ENCODE measurements at places on chromosomes 3 and 15. TPM values are rescaled to one million over a fixed set of nuclear protein-coding genes. Genes with fewer than 3 reads are reported as not detected.

GRCh38 chr3:44108481-44108880, 133.2 kb upstream of the TOPAZ1 start:
- H3K27ac ChIP-seq: no peak overlapping the region
- H3K4me3 ChIP-seq: no peak overlapping the region
- no peaks in the 10 kb centered on the region for H3K27me3 ChIP-seq
- no peak for DNase-seq
- H3K4me1 ChIP-seq: no peaks in the 10 kb centered on the region
- H3K36me3 ChIP-seq: no peaks in the 10 kb centered on the region

DNA sequence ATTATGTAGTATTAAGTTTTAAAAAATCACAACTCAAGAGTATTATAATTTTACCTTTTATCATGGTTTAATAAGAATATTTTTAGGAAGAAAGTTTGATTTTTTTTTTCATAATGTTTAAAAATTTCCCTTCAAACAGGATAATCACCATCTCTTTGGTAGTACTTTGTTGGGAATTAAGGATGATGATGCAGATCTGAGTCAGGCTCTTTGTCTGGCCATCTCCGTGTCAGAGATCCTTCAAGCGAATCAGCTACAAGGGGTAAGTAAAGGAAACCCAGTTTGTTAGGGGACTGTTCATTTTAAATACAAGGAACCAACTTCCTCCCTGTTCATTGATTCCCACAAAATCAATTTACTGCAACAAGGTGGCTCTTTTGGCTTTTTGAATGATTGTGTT, 36.8 kb upstream of the NIT2 start:
- no peak for DNase-seq
- H3K27ac ChIP-seq: no peak overlapping the region
- no peak overlapping the region for H3K4me3 ChIP-seq
- H3K27me3 ChIP-seq: no peaks in the 10 kb centered on the region
- no peaks in the 10 kb centered on the region for H3K4me1 ChIP-seq

- no peaks in the 10 kb centered on the region for H3K27me3 ChIP-seq
- H3K4me3 ChIP-seq: no peak overlapping the region
- H3K4me1 ChIP-seq: no peaks in the 10 kb centered on the region
- no peak for DNase-seq
Observed at GRCh38 chr15:94670438-94671034, 439.2 kb downstream of the MCTP2 start.

DNA sequence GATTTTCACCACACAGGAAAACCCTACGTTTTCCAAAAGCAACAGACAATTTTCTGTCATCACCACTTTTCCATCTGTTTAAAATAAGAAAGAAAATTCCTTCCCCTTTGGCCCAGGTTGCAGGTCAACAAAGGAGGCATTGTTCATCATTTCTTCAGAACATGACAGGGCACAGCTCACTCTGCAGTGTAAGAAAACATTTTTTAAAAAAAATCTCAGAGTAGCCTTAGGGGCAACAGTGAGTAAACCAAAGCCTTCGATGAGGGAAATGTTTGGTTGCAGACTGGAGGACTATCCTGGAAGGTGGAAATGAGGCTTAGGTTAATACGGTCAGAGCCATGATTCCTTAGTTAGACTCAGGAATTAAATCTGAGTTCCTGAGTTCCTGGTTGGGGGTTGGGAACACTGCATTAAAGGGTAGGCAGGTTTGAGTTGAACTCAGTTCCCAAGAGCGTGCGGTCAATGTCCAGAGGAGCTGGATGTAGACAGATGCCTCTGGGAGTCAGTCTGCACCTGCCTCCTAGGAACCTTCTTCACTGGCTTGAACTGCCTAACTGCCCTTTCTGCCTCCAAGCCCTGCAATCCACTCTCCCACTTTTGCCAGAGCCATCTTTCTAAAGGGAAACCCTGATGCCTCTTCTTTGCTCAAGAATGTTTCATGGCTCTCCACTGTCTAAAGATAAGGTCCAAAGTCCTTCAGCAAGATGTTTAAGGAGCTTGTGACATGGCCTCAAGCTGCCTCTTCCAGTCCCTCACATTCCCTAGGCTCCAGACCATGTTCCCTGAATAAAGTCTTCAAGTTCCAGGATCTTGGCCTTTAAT, 3.3 kb upstream of the HES1 start:
- no peak overlapping the region for H3K27ac ChIP-seq
- DNase-seq: no peak
- no peaks in the 10 kb centered on the region for H3K27me3 ChIP-seq
- no peaks in the 10 kb centered on the region for H3K36me3 ChIP-seq
- no peak overlapping the region for H3K4me3 ChIP-seq

The BDH1 gene
- total RNA-seq: 180 TPM

The GPR15 gene
- 2.9 TPM for total RNA-seq

The MAP2K1 gene
- 53.2 TPM for total RNA-seq

The CLDND1 gene
- total RNA-seq: 97.8 TPM

All from colonic mucosa (tissue), 4 donors.